ENCODE measurements at places on chromosomes 1 and 21.

- no peak for DNase-seq
Measured at GRCh38 chr1:27598295-27598687, 5.7 kb downstream of the AHDC1 start.

GRCh38 chr1:73868810-73869336, 329.1 kb downstream of the LRRIQ3 start:
- no peak for DNase-seq

GRCh38 chr21:27704567-27705166, 737.8 kb upstream of the ADAMTS5 start:
- no peak for DNase-seq

GRCh38 chr1:66108624-66109023, 315.9 kb downstream of the PDE4B start:
- DNase-seq = no peak

DNA sequence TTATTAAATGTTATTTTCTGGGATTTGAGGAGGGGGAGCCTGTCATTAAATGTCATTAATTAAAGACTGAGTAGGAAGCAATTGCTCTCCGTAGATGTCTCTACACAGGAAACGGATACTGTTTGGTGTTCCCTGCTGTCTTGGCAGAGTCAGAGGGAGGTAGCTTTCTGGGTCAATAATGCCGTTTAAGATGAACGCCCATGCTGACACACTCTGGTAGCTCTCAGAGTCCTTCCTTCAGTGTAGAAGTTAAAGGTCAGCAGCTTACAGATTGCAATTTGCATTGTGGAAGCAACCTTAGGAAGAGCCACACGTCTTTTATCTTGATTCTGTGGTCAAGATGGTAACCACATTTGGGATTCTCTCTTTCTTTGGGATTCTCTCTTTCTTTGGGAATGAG, 257.5 kb downstream of the KIF26B start:
- no peak for DNase-seq

DNA sequence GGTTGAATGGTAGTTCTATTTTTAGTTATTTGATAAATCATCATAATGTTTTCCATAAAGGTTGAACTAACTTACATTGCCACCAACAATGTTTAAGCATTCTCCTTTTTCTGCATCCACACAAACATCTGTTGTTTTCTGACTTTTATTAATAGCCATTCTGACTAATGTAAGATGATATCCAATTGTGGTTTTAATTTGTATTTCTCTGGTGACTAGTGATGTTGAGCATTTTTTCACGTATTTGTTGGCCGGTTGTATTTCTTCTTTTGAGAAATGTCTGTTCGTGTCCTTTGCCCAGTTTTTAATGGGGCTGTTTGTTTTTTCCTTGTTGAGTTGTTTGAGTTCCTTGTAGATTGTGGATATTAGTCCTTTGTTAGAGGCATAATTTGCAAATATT, 24.6 kb upstream of the SLC35F3 start:
- no peak for DNase-seq

DNA sequence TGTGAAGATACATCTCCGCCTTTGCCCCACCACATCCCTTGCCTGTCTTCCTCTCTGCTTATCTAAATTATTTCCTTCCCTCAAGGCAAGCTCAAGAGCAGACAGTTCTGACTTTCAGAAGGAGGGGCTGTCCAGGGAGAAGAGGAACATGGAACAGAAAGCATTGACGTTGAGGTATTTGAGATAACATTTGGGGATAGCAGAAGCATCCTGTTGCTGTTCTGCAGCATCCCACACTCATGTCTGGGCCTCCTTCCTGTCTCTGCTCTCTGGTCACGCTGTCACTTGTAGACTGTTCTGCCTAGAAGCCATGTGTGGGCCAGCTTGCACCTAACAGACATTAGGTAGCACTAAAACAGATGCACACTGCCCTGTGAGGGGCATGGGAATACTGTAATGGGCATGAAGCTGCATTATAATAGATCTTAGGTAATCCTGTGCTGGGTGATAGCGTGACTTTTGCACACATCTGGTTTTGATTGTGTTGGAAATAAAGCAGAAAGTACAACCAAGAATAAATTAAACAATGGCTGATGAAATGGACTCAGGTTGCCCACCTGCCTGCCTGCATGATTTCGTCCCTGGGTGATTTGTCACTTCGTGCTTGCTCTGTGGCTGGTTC, 660 bp upstream of the RD3 start:
- no peak for DNase-seq

- peak; percentile 21 for DNase-seq
Measured at GRCh38 chr1:82979593-82980236, 1019.2 kb downstream of the TTLL7 start.

GRCh38 chr1:3064296-3064850, 4.6 kb upstream of the PRDM16 start:
- DNase-seq = no peak

GRCh38 chr1:164592634-164593033, 33.6 kb downstream of the PBX1 start:
- no peak for DNase-seq

- peak; percentile 59 for DNase-seq
Measured at GRCh38 chr21:41610042-41610839, 102.3 kb upstream of the TMPRSS2 start.

DNA sequence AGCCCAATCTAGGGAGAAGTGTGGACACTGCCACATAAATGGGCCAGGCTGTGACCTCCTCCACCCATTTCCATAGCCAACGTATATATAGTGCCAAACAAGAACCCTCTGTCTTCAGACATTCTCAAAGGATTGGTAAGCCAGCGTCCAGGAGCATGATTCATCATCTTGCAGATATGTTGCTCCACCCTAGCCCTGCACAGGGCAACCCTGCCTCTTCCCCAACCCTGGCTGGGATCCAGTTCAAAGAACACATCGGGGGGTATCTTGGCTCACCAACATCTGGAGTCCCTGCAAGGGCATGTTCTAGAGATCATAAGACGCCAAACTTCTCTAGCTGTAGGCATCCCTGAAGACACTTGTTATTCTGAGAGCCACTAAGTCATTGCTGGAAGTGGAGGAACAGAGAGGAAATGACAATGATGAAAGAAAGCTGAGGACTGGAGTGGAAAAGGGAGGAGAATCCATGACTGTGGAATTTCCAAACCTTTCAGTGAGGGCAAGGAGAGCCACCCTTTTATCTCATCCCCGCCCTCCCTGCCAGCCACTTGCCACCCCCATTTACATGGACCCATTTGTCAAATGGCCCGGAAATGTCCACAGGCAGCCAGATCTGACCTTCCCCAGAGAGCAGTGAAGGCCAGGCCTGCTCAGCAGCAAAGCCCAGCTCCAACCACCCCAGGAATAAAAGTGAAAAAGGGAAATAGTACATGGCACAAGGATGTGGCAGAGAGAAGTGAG, 144.1 kb upstream of the CTTNBP2NL start:
- no peak for DNase-seq

DNA sequence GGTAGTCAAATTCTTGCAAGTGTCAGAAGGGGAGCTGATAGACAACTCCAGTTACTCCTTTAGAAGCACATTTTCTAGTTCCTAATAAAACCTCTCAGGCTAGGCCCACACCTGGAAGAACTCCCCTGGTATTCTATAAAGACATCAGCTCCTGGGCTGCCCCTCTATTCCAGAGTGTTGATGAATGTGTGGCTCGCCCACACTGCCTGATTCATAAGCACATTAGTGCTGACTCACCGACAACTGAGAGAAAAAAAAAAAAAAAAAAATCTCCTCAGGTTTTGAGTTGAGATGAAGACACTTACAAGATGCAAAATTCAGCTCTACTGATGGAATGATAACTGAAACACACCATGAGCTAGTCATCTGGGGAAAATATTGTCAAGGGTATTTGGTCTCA, 188.1 kb downstream of the TNR start:
- no peak for DNase-seq

GRCh38 chr1:206668351-206668750, 16.4 kb upstream of the MAPKAPK2 start:
- DNase-seq = no peak

GRCh38 chr1:163170975-163171676, 31.6 kb downstream of the RGS5 start:
- DNase-seq = no peak

- DNase-seq = no peak
Measured at GRCh38 chr1:9371391-9371935, 78.8 kb downstream of the SPSB1 start.

- peak; percentile 4 for DNase-seq
Measured at GRCh38 chr1:55061000-55061705, 21.8 kb downstream of the PCSK9 start.

DNA sequence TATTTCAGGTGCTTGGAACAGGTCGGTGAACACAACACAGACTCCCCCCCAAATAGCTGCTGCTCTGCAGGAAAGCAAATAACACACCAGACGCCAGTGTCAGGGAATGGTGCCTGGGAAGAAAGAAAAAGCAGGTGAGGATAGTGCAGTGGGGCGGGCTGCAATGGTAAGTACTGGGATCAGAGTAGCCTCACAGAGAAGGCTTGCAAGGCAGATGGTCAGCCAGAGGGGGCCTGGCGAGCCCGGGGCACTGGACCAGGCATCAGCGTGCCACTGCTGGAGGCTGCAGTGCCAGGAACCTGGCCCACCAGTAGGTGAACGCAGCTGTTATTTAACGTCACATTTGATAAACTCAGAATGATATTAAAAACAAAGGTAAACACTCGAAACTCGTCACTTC, 60.0 kb downstream of the POFUT2 start:
- no peak for DNase-seq

DNA sequence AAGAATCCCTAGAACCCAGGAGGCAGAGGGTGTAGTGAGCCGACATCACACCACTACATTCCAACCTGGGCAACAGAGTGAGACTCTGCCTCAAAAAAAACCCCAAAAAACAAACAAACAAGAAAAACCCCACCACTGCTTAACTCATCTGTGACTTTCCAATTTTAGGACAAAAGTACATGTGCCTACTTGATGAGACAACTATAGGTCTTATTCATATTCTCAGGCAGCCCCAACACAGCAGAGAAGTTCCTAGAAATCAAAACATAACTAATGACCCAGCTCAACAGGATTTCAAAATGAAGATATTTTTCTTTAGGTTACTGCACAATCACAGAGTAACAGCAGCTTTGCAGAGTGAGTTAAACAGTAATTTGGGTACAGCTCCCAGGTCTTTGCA, 26.4 kb downstream of the TIAM1 start:
- DNase-seq = no peak

- DNase-seq = no peak
Measured at GRCh38 chr1:22582661-22583635, 19.7 kb downstream of the EPHA8 start.

DNA sequence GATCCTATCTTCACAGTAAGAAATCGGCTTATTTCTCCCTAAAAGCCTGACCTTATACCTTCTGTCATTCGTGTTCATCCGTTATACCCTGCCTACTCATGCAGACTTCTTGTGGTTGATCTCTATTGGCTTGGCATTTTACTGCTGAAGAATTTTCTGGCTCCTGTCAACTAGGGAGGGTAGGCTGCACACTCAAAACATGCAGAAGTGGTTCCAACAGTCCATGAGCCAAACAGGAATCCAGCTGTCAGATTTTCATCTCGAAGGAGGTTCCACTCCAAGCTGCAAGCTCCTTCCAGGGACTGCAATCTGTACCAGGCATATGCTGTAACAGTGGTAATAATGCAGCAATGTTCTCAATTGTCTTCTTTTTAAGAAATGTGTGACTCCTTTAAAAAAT, 10.1 kb downstream of the DNAJC11 start:
- DNase-seq = no peak

DNA sequence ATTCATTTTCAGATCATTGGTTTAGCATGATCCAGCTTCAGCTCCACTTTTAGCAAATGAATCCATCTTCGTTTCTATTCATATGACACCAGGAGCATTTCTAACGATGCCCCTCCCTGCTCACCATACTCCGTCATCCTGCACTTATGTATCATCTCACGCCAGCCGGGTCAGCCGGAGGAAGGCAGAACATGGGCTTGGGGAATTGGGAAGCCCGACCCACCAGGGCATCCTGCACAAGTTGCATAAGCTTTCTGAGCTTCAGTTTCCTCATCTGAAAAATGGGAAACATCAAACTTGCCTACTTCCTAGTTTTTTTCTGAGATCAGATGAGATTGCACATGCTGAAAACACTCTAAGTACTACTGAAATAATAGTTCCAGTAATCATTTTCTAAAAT, 194.7 kb downstream of the AK5 start:
- no peak for DNase-seq

GRCh38 chr1:234373959-234374254, 651 bp downstream of the COA6 start:
- DNase-seq = no peak

DNA sequence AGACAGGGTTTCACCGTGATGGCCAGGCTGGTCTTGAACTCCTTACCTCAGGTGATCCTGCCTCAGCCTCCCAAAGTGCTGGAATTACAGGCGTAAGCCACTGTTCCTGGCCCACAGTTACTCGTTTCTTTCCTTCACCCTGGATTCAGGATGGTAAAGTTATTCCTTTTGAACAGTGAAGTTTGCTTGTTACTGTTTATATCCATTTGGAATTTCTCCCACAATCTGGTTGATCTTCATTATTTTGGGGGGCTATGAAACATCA, 43.0 kb downstream of the WDR4 start:
- no peak for DNase-seq

GRCh38 chr1:54518489-54518888, 29.5 kb upstream of the ACOT11 start:
- DNase-seq = no peak

DNA sequence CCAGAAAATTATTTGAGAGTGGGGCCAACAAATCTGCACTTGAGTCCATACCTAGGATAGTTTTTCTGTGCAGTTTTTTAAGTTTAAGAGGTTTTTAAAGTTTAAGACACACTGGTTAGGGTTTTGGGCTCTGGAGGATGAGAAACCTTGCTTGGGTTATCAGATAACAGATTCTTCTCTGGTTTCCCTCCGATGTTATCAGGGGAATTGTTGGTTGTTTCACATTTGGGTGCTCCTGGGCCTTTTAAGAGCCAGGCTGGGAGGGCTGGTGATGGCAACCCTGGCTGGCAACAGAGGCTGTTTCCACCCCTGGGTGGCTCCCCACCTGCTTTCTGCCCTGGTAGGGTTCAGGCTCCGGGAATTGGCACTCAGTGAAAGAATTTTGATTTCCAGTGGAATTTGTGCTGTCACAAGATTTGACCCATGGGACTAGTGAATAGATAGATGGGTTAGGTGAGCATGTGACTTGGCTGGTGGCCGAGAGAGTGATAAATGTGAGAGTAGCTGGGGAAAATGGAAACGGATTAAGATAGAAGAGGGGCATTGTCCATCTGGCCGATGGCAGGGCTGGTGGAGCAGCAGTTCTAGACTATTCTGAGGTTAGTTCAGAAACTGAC, 14.8 kb downstream of the VANGL1 start:
- DNase-seq = no peak

DNA sequence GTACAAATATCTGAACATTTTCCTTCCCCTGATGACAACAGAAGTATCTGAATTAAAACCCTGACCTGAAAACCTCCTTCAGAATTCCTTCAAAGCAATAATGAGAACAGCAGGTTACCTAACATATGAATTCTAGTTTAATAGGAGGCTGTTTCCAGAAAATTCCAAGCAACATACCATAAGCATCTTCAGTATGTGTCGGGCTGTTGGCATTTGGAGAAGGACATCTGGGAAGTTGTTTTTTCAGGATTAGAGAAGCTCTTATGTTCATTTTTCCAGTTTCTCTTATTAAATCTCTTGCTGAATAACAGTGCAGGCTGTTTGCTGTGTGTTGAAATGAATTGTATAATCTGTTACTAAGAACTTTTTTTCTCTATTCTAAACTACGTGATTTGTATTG, 101.5 kb downstream of the PLA2G4A start:
- no peak for DNase-seq
